Activated CD4-positive, alpha-beta T cell treated with anti-CD3 and anti-CD28 coated beads, Interleukin-2, amount 50 U/mL, for 1 hour (primary cell): ENCODE measurements at places on chromosomes 6 and 20.

- no peak for DNase-seq
Measured at GRCh38 chr6:158797331-158798310, 21.5 kb downstream of the EZR start.

DNA sequence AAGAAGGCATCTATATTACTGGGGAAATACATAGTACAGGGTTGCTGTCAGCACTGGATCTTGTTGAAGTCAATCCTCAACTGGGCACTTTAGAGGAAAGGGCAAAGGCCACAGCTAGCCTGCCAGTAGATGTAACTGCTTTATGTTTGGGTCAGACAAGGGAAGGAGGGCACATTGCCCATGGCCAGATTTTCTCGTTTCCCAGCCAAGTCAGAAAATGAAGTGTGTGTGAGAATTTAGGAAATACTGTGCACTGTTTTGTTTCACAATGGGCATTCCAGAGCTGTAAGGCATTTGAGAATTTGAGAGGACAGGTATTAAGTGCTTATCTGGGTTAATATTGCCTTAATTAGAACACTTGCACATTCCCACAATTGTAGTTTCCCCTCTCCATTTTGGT, 183.9 kb upstream of the MCHR2 start:
- DNase-seq: no peak

DNA sequence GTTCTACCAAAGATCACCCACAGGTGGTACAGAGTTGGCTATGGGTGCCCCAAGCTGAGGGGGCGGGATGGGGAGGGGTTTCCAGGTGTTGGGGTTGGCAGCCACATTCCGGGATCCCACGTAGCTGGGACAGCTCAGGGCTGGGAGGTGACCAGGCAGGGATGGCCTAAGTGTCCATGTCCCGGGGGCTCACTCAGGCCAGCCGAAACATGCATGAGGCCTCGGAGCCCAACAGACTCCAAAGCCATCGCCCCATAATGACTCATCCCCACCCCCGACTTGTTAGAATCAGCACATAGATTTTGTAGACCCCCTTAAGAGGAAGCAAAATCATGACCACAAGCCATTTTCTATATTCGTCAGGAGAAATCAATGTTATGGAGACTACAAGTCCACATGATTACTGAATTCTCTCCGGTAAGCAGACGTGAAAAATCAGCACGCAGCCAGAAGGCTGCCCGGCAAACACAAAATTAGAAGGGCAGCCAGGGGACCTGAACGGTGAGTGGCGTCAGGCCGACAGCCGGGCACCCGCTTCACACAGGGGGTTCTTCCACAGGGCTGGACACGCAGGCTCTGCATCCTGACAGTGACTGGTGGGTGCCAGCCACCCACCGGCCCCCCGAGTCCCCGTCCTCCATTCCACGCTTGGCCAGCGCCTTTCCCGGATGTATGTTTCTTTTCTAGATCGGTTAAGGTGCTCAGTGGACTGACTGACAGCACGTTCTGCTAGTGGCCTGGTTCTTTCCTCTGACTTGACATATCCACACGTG, 81.2 kb downstream of the RAMACL start:
- DNase-seq: no peak

GRCh38 chr6:88177961-88178464, 11.9 kb upstream of the CNR1 start:
- DNase-seq: no peak

DNA sequence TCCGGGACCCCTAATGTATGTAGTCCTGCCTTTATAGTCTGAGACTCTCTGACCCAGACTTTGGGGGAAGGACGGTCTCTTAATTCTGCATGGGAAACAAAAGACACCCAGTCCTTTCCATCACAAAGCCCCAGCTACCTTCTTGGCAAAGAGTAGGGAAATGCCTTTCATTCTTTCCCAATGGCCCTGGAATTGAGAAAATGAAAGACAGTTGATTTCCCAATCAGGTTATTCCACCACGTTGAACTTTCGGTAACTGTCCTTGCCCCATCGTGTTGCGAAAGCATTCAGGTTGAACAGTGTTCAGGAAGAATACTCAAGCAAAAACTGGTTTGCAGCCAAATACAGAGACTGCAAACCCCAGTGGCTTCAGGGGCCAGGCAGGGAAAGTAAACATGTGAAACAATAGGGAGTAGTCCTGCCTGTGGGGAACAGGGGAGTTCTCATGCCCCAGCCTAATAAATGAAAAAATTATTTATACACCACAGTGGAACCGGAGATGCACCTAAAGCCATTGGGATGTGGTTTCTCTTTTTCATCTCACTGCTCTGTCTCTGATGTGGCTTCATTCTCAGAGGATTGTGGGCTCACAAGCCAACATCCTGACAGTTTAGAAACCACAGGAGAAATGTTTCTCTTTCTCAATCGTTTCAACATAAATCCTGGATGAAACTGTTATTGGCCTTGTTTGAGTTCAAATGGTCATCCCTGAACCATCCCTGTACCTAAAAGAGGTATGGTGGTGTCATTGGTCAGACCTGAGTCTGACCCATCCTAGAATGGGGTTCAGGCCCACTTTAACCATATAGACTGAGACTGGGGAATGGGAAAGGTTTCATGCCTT, 44.2 kb upstream of the SLC9A8 start:
- DNase-seq: no peak

DNA sequence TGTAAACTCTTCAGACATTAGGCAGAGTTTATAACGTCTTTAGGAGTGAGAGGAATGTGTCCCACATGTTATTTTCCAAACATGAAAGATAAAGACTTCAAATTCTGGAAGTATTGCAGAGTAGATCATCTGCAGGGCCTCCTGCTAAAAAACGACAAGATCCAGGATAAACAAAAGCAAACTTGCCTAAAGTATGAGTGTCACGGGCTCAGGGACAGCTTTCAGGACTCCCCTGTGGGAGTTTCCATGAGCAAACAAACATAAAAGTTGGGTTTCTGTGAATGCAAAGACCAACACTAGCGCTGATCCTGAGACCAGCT, 76.9 kb downstream of the TXNDC5 start:
- no peak for DNase-seq
